CD8-positive, alpha-beta memory T cell (primary cell): ENCODE measurements at places on chromosomes 1 and 21.

DNA sequence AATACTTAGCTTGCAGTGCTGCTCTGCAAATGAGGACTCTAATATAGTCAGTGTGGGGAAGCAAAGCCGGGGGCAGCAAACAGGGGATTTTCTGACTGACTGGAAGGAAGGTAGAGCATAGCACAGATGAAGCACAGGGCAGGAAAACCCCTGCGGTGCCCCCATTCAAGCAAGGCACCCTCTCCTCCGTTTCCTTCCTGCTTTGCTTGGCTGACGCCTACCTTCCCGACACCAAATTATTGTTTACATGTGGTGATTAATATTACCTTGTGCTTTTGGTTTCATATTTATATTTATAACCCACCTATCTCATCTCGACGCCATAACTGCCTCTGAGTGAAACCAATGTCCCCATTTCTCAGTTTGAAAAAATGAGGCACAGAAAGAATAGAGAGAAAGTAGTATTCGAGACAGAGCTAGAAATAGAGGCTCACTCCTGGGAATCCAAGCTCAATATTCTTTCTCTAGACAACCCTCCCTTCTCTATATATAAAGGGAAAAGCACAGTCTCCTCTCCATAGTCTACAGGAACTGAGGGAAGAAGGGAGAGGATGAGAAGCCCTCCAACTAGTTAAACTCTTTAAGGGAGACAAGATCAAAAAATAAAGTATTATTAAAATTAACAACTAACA is 41.3 kb downstream of the PIK3C2B start:
- no peaks in the 10 kb centered on the region for H3K27me3 ChIP-seq
- H3K36me3 ChIP-seq = no peaks in the 10 kb centered on the region
- DNase-seq = peak; percentile 64

- no peak for DNase-seq
- H3K4me1 ChIP-seq = no peaks in the 10 kb centered on the region
- H3K4me3 ChIP-seq = no peak overlapping the region
- no peaks in the 10 kb centered on the region for H3K27me3 ChIP-seq
- H3K27ac ChIP-seq = no peak overlapping the region
- H3K36me3 ChIP-seq = no peaks in the 10 kb centered on the region
Measured at GRCh38 chr1:54518489-54518888, 29.5 kb upstream of the ACOT11 start.

GRCh38 chr1:27161594-27161993 is 6.7 kb upstream of the SLC9A1 start:
- H3K4me1 ChIP-seq = peaks cover 12% of the 10 kb centered on the region
- H3K36me3 ChIP-seq = no peaks in the 10 kb centered on the region
- no peaks in the 10 kb centered on the region for H3K27me3 ChIP-seq

- no peaks in the 10 kb centered on the region for H3K36me3 ChIP-seq
- no peak overlapping the region for H3K27ac ChIP-seq
- no peak for DNase-seq
- H3K4me1 ChIP-seq = no peaks in the 10 kb centered on the region
Measured at GRCh38 chr1:17731460-17731859, 23.7 kb upstream of the ACTL8 start.

GRCh38 chr1:46429436-46429835 is 35.3 kb downstream of the FAAH start:
- H3K4me1 ChIP-seq = no peaks in the 10 kb centered on the region
- no peak overlapping the region for H3K27ac ChIP-seq
- H3K27me3 ChIP-seq = no peaks in the 10 kb centered on the region
- no peaks in the 10 kb centered on the region for H3K36me3 ChIP-seq
- no peak overlapping the region for H3K4me3 ChIP-seq
- no peak for DNase-seq

GRCh38 chr1:80221319-80221718 is 1214.8 kb upstream of the ADGRL4 start:
- DNase-seq = no peak
- no peak overlapping the region for H3K4me3 ChIP-seq
- H3K4me1 ChIP-seq = no peaks in the 10 kb centered on the region

- H3K4me3 ChIP-seq = no peak overlapping the region
- DNase-seq = no peak
- H3K36me3 ChIP-seq = no peaks in the 10 kb centered on the region
- no peaks in the 10 kb centered on the region for H3K27me3 ChIP-seq
- H3K4me1 ChIP-seq = peaks cover 68% of the 10 kb centered on the region
Measured at GRCh38 chr1:12447307-12447706, 170.7 kb downstream of the DHRS3 start.

DNA sequence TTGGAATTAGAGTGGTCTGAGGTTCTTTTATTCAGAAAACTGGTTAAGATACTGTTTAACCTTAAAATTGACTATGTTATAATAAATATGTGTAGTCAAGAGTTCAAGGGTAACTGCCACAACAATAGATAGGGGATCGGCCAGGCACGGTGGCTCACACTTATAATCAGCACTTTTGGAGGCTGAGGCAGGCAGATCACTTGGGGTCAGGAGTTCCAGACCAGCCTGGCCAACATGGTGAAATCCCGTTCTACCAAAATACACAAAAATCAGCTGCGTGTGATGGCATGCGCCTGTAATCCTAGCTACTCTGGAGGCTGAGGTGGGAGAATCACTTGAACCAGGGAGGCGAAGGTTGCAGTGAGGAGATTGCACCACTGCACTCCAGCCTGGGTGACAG is 39.5 kb downstream of the PDC start:
- H3K27ac ChIP-seq = no peak overlapping the region
- no peaks in the 10 kb centered on the region for H3K27me3 ChIP-seq
- H3K4me1 ChIP-seq = no peaks in the 10 kb centered on the region
- no peak for DNase-seq
- H3K36me3 ChIP-seq = no peaks in the 10 kb centered on the region

DNA sequence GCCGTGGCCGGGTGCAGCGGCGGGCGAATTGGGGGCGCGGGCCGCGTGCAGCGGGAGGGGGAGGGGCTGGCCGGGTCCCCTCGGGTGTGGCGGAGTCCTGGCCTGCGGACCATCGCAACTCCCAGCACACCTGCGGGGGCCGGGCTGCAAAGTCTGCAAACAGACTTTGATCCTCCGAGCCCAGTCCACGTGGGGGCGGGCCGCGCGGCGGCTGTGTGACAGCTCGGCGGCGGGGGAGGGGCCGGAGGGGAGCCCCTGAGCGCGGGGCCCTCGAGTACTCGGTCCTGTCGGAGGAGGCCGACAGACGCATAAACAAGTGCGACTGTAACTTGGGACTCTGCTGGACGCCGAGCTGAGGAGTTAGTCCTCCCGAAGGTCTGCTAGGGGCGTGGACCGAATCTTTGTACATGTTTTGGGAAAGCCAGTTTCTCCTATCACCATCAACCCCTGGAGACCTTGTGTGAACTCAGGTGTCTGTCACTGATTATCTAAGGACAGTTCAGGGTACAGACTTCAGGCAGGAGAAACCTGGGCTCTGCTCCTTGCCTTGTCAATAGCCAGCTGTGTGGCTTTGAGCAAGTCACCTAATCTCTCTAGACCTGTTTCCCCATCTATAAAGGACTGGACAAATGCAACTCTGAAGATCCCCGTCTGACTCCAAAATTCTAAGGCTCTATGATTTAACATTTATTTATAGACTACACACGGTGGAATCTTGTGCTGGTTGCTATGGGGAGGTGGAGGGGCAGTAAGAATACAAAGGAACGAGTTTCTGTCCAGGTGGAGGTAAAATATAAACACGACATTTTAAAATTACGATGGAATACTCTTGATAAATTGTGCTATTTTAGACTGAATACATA is 710 bp upstream of the SLC30A1 start:
- H3K27ac ChIP-seq = peak overlapping the region; percentile 32
- peak overlapping the region; percentile 71 for H3K4me3 ChIP-seq
- peaks cover 26% of the 10 kb centered on the region for H3K4me1 ChIP-seq
- no peaks in the 10 kb centered on the region for H3K27me3 ChIP-seq
- DNase-seq = no peak
- peaks cover 7% of the 10 kb centered on the region for H3K36me3 ChIP-seq

DNA sequence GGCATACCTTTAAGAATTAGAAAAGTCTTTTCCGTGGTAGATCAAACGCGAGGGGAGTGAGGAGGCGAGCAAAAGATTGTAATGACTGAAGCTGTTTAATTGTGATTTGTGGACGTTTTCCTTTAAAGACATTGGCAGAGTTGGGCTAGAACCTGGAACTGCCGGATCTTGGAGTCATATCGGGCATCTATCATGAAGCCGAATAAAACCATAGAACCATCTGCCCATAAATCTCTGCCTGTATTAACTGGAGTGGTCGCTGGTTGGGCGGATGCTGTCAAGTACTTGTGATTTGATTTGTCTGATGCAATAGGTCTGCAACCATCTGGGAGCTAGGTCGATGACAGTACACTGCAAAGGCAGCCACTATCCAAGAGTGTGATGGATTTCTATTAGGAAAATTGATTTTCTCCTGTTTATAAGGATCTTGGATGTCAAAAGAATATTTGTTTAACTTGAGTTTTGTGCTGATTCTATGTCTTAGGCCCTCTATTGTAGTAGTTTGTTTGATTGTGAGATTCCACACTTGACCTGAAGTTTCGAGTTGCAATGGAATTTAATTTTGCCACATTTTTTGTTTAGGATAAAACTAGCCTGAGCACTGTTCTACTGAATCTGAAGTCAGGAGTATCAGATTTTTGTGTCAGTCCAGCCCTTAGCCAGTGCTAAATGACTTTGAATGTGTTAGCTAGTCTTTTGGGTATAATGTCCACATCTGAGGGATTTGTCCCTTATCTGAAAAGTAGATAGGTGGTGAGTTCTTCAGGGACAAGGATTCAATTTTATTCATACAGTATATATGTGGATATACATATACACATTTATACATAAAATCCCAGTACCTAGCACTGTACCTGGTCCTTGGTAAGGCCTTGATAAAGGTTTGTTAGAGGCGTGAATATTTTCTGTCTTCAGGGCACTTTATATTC is 1.2 kb downstream of the SARS1 start:
- H3K4me3 ChIP-seq = peak overlapping the region; percentile 93
- peaks cover 38% of the 10 kb centered on the region for H3K4me1 ChIP-seq
- peak overlapping the region; percentile 78 for H3K27ac ChIP-seq
- peak; percentile 18 for DNase-seq
- H3K27me3 ChIP-seq = no peaks in the 10 kb centered on the region
